Cerebellar nuclear complex (tissue), 1 donor: ENCODE measurements at places on chromosomes 5 and 9.

DNA sequence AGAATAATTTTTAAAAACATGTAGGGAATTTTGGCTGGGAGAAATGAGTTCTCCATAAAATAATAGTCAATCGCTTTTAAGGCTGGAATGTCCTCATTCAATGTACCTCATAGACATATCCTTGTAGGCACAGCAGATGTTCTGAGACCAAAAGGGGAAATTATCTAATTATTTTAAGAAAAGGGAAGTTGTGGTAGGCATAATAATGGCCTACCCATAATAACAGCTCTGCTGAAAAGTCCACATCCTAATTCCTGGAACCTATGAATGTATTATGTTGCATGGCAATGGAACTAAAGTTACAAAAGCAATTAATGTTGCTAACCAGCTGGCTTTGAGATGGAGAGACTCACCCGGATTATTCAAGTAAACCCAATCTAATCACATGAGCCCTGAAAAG is 216.1 kb downstream of the TRIM36 start:
- DNase-seq, result no peak

GRCh38 chr5:26813235-26813634 is 225.2 kb downstream of the CDH9 start:
- no peak for DNase-seq

- DNase-seq, result no peak
Observed at GRCh38 chr5:128681096-128681495, 143.1 kb upstream of the FBN2 start.

GRCh38 chr9:134642385-134643181 is 980 bp downstream of the COL5A1 start:
- no peak for DNase-seq

DNA sequence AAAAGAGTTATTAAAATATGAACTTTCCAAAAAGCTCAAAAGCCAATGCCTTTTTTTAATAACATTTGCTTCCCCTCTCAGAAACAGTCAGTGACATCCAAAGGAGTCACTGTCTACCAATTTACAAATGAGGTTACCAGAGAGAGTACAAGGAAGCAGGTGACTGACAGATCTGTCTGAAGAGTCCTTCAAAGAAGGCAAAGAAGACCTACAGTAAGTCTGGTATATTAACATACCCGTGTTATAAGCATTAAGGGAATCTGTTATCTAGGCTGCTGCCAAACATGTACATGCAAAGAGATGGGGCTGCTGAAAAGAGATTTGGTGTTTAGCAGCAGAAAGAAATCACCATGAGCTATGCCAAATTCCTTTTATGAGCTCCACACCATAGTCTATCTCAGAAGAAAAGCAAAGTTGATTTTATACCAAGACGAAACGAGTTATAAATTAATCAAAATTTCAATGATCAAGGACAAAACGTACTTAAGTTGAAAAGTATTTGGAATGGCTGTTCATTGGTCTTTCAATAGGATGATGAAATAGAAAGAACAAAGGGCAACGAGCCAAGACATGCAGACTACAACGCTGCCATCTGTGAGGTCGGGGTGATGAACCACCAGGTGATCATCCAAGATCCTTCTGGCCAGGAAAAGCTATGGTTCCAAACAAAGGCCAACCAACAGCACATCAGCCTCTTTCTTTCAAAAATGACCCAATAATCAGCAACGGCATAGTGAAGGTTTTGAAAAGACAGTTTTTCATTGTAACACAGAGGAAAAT is 8.1 kb downstream of the PRELID2 start:
- no peak for DNase-seq

GRCh38 chr5:104184264-104184663 is 621.7 kb upstream of the NUDT12 start:
- DNase-seq, result no peak
